ENCODE measurements at places on chromosomes 4 and X.

GRCh38 chr4:28334249-28334648 lies 1473.6 kb downstream of the STIM2 start:
- no peak for DNase-seq

GRCh38 chrX:139554376-139554775 lies 23.8 kb downstream of the F9 start:
- DNase-seq: no peak

DNA sequence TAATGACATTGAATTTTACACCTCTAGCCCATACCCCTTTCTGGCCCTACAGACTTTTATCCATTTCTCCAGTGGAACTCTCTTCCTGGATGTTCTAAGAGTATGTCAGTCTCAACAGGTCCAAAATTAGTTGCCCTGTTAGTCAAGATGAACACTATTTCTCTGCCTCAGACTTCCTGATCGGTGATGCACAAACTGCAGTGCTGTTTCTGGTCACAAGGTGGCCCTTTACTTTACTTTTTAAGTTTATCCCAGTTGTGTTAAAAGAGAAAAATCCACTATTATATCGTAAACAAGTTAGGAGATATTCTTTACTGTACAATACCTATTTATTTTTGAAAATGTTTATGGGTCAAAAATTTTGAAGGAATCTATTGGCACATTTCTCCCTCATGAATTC lies 13.1 kb downstream of the TCEAL7 start:
- DNase-seq: no peak

DNA sequence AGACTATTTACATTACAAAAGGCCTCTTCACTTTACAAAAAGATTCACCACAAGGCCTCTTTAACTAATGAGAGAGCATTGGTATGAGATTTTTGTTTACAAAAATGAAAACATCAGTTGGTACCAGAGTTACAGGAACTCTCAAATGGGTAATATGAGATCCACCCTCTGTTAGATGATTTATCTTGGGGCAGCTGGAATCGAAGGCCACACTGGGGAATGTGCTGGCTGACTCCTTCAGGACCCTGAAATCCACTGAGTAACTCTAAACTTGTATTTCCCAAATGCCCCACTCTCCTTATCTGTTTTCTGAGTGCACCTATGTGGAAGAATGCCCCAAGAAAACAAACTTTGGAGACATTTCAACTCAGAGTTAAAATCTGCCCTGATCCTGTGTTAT lies 232.9 kb upstream of the F9 start:
- no peak for DNase-seq
